ENCODE measurements at places on chromosomes 1 and 21. TPM values are rescaled to one million over a fixed set of nuclear protein-coding genes. Genes with fewer than 3 reads are reported as not detected.

DNA sequence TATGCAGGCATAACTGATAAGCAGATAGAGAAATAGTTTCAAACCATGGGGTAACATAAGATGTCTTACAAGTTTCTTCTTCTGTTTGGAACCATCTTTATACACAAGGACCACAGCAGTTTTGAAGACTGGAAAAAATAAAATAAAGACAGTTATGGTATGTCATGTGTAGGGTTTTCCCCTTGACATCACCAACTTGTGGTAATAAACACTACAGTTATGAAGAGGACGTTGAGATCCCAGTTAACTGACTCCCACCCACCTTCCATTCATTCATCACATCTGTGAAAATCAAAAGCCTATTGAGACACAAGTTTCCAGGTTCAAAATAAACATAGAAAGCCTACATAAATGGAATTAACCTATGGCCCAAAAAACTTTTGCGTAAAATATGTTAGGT lies 92.5 kb upstream of the KRTAP19-8 start:
- no peak for DNase-seq

The HIVEP3 gene
- total RNA-seq = 4.6 TPM

- no peak for DNase-seq
Observed at GRCh38 chr1:245751726-245752470, 597.1 kb downstream of the KIF26B start.

GRCh38 chr1:8329439-8329838 lies 11.5 kb downstream of the SLC45A1 start:
- DNase-seq = no peak

Measured in hematopoietic multipotent progenitor cell (in vitro differentiated cells).